Activated T-cell treated with anti-CD3 and anti-CD28 coated beads for 48 hours (primary cell): ENCODE measurements at places on chromosomes 16 and 17.

DNA sequence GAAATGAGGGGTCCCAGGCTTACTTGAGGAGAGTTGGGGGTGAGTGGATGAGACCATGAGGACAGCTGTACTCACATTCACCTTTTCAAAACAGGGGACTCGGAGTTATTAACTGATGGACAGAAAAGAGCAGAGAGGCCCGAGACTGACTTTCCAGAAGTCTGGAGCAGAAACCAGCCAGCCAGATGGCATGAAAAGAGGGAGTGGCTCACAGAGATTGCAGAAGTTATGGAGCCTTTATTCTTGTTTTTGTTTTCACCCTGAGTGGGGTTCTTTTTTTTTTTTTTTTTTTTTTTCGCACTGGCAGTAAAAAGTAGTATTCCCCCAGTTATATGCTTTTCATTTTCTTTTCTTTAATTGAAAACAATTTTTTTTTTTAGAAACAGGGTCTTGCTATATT is 18.9 kb downstream of the TVP23A start:
- no peak for DNase-seq

DNA sequence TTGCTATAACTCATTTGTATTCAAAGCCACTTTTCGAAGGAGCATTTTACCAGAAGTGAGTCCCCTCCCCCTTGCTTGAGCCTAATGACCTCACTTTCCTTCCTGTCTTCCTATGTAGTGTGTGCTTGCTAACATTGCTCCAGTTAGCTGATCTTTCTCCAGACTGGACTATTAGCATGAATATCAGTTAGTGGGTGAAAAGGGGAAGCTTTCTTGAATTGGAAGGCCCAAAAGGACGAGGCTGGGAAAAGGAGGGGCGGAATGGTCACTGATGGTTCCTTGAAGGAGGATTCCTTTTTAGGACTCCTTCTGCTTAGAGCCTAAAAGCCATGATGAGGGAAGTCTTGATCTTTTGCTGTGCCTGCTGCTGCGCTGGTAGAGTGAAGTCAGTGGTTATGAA is 11.9 kb downstream of the MAP3K3 start:
- DNase-seq: no peak

DNA sequence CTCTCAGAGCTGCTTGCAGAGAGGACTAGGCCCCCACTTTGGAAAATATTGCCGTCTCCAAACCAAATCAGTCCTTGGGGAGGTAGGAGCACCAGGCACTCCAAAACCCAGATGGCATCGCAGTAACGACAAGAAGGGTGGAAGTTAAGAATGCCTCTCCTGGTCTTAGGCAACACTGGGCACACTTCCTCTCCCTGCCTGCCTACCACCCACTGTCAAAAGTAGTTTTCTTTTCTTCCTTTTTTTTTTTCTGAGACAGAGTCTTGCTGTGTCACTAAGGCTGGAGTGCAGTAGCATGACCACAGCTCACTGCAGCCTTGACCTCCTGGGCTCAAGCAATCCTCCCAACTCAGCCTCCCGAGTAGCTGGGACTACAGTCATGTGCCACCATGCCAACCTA is 47.2 kb downstream of the SRL start:
- no peak for DNase-seq

GRCh38 chr17:76018801-76019200 is 8.3 kb downstream of the EVPL start:
- no peak for DNase-seq

- no peak for DNase-seq
Observed at GRCh38 chr17:81448950-81449349, 53.7 kb downstream of the BAHCC1 start.

DNA sequence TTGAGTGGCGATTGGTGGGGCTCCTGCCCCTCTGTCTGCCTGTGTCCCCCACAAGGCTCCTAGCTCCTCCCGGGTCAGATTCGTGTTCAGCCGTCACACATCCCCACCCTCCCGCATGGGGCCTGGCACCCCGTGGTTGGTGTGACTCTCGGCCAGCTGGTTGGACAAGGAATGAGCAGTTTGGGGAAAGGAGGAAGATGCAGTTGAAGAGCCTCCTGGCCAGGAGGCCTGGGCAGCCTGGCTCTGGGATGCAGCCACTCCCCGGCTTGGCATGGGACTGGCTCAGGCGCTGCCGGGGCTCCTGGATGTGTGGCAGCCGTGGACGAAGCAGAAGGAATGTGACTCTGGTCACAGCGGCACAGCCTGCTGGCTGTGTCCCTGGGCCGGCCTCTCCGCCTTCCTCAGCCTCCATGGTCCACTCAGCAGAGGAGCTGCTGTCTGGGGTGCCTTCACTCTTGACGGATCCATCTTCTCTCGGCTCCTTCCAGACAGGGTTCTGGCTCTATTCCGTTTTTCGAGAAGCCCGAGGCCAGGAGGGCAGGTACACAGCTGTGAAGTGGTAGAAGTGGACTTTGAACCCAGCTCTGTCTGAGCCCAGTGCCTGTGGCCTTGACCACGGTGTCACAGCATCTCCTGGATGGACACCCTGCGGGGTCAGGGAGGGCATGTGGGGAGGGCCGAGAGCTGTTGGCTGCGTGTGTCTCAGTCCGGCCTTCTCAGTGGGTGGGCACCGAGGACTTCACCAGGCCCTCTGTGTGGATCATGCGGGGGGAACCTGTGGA is 2.1 kb downstream of the TRAF7 start:
- no peak for DNase-seq

GRCh38 chr16:4654011-4654963 is 29.7 kb downstream of the MGRN1 start:
- DNase-seq: no peak

DNA sequence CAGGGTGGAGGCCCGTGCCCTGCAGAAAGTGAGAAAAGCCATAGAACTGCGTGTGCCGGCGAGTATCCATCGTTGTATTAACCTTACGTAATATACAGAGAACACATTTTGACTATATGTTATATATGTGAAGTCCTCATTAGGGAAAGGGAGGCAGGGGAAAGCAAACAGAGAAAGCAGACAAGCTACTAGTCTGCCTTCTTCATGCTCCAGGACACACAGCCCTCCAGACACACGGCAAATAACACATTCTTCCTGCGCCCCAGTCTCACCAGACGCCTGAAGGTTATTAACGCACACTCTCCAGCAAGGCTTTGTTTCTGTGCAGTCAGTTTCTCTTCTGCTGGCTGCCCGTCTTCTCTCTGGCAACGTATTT is 28.8 kb downstream of the PRDM7 start:
- DNase-seq: no peak

- DNase-seq: no peak
Observed at GRCh38 chr16:47927330-47927729, 228.5 kb downstream of the ABCC12 start.

DNA sequence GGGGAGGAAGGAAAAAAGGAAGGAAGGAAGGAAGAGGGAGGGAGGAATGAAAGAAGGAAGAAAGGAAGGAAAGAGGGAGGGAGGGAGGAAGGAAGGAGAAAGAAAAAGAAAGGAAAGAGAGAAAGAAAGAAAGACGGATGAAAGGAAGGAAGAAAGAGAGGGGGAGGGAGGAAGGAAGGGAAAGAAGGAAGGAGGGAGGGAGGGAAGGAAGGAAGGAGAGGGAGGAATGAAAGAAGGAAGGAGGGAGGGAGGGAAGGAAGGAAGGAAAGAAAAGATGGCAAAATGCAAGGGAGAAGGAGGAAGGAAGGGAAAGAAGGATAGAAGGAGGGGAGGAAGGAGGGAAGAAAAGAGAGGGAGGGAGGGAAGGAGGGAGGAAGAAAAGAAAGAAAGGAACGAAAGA is 257.3 kb upstream of the C16orf82 start:
- no peak for DNase-seq

- no peak for DNase-seq
Observed at GRCh38 chr16:27436921-27437650, 35.1 kb downstream of the IL21R start.

DNA sequence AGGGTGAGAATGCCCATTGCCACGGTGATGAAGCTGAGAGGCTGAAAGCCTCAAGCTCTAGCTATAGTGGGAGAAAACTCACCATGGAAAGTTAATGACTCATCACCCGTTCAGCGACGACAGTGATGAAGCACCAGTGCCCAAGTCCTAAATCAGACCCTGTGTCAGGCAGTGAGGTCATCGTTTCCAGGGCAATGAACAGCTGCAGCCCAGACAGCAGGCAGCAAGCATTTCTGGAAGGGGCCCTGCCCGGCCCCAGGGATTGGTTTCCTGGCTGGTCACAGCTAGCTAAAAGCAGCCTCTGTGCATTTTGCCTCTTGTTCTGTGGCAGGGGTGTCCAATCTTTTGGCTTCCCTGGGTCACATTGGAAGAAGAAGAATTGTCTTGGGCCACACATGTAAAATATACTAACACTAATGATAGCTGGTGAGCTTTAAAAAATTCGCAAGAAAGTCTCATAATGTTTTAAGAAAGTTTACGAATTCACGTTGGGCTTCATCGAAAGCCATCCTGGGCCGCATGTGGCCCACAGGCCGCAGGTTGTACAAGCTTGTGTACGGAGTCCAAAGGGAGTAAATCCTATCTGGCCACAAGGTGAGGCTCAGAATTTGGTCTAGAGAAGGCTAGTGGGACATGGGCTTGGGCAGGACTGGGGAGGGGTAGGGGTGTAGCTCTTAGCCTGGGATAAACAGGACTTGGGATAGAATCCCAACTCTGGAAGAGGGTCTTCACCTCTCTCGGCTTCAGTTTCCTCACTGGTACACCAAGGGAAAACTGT is 40.6 kb downstream of the MIS12 start:
- DNase-seq: peak; percentile 71

GRCh38 chr16:14310519-14310991 is 239.4 kb downstream of the MRTFB start:
- DNase-seq: no peak

GRCh38 chr17:40646791-40647623 is 611 bp downstream of the SMARCE1 start:
- no peak for DNase-seq

- no peak for DNase-seq
Observed at GRCh38 chr17:31788956-31789355, 70.1 kb downstream of the COPRS start.

GRCh38 chr16:78235168-78235800 is 135.8 kb downstream of the WWOX start:
- DNase-seq: peak; percentile 54

- no peak for DNase-seq
Observed at GRCh38 chr17:34116306-34116705, 138.8 kb upstream of the CCL2 start.

GRCh38 chr16:72410492-72410891 is 238.5 kb upstream of the PMFBP1 start:
- DNase-seq: no peak

GRCh38 chr17:19561697-19562318 is 28.2 kb downstream of the SLC47A1 start:
- no peak for DNase-seq

GRCh38 chr16:1610899-1611632 is 806 bp downstream of the IFT140 start:
- DNase-seq: no peak

DNA sequence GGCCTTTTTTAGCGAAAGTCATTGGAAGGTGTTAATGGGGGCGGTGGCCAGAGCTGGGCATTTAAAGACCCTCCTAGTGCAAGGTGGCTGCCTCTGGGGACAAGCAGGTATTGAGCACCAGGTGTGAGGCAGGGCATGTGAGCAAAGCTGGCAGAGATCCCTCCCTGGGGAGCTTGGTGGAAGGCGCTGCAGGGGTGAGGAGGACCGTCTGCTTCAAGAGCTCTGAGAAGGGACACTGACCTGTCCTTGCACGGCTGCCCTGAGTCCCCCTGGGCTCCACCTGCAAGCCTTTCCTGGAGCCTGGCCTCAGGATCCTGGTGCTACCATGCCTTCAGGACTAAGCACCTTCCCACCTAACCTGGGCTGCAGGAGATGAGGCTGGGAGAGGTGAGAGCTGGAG is 127.0 kb upstream of the CIBAR2 start:
- DNase-seq: no peak

- DNase-seq: no peak
Observed at GRCh38 chr17:71180801-71181385, 939.9 kb upstream of the SOX9 start.

- no peak for DNase-seq
Observed at GRCh38 chr17:59423137-59423724, 91.8 kb downstream of the YPEL2 start.

DNA sequence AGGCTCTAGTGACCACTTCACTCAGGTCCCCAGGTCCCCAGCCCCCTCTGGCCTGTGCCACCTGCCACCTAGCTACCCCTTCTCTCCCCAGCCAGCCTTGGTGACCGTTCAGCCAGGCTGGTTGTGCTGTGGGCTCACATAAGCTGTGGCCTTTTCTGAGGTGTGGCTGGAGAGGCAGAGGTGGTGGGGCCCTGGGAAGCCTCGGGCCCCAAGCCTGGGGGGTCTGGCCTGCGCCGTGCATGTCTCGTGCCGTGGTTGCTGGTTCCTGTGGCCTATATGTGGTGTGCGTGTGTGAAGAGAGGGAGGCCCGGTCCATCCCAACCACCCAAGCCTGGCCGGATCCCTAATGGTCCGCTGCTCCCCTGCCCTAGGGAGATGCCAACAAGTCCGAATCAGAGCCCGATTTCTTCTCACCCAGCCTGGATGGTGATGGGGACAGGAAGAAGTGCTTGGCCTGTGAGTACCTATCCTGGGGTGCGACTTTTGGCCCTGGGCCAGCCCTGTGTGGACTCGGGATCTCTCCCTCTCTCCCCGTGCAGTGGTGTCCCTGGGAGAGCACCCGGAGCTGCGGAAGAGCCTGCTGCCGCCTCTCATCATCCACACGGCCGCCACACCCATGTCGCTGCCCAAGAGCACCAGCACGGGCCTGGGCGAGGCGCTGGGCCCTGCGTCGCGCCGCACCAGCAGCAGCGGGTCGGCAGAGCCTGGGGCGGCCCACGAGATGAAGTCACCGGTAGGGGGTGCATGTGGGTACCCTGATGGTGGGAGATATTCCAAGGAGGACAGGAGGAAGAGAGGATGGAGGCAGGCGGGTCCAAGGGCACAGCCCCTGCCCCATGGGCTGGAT is 35.9 kb downstream of the CACNA1G start:
- no peak for DNase-seq

- no peak for DNase-seq
Observed at GRCh38 chr17:67818110-67819002, 6.9 kb upstream of the BPTF start.

DNA sequence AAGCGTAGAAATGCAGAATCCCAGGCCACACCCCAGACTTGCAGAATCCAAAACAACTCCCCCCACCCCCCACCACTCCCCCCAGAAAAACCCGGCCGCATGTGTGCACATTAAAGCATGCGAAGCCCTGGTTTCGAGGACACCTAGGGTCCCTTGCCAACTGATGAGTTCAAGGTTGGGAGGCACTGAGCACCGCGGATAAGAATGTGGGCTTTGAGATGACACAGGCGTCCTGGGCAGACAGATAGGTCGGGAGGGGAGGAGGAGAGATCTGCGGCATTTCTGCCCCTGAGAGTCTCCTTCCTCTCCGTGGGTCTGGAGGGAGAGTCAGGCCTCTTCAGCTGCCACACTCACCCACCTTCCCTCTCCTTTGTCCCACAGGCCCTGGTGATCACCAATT is 98.3 kb downstream of the ABCC1 start:
- no peak for DNase-seq

- DNase-seq: no peak
Observed at GRCh38 chr17:46810837-46811236, 7.7 kb downstream of the WNT3 start.

DNA sequence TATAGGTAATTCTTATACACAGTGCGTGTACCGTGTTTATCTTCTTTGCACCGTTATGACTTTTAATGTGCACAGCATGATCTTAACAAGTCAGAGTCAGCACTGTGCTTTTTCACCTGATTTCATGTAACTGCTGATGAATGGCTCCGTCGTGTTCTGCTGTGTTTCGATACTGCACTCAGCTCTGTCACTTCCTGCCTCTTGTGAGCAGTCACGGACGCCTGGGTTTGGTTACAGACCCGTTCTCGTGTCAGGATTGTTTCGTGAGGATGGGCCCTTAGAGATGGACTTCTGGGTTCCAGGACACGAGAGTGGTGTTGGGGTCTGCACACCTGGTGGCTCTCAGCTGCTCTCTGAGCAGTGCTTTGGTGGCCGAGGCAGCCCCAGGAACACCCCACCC is 24.6 kb downstream of the TBCD start:
- DNase-seq: no peak
